Fibroblast of skin of left biceps (primary cell): ENCODE measurements at places on chromosomes 2 and 18.
A peak's percentile ranks its signal among the peaks of the same experiment; 100 is the strongest.

DNA sequence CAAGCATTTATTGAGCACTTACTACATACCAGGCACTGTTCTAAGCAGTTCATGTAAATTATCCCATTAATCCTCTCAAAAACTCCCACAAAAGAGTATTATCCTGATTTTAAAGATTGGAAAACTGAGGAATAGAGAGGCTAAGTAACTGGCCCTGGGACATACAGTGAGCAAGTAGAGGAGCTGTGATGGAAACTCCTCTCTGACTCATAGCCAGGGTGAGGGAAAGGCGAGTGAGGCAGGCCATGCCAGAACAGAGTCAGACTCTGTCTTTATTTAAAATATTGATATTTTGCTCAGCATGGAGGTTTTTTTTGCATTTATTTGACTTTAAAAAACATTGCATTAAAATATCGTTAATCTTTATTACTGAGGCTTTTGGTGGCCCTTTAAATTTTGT is 208.0 kb downstream of the LOXHD1 start:
- no peak for DNase-seq

DNA sequence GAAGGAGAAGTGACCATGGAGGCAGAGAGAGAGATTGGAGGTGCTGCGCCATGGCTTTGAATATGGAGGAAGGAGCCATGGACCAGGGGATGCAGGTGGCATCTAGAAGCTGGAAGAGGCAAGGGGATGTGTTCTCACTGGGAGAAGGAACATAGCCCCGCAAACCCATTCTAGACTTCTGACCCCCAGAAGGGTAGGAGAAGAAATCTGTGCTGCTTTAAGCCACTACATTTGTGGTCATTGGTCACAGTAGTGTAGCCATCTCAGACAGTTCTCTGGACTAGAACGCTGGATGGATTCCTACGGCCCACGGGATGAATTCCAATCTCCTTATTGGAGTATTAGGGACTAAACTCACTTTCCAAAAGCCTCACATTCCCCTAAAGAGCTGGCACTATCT is 67.8 kb downstream of the PTGR3 start:
- DNase-seq = no peak

- no peak for DNase-seq
Measured at GRCh38 chr18:9906481-9906880, 7.3 kb upstream of the VAPA start.

DNA sequence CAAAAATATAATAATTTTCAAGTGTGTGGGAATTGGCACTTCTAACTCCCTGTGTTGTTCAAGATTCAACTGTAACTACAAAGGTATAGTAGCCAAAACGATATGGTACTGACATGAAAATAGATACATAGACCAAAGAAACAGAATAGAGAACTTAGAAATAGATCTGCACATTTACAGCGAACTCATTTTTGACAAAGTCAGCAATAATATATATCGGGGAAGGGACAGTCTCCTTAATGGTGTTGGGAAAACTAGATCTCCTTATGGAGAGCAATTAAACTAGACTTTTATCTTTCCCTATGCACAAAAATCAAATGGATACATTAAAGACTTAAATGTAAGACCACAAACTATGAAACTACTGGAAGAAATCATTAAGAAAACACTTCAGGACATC is 1530.6 kb upstream of the SLC39A10 start:
- no peak for DNase-seq

- no peak for DNase-seq
Measured at GRCh38 chr2:104863146-104863467, 9.2 kb downstream of the POU3F3 start.

DNA sequence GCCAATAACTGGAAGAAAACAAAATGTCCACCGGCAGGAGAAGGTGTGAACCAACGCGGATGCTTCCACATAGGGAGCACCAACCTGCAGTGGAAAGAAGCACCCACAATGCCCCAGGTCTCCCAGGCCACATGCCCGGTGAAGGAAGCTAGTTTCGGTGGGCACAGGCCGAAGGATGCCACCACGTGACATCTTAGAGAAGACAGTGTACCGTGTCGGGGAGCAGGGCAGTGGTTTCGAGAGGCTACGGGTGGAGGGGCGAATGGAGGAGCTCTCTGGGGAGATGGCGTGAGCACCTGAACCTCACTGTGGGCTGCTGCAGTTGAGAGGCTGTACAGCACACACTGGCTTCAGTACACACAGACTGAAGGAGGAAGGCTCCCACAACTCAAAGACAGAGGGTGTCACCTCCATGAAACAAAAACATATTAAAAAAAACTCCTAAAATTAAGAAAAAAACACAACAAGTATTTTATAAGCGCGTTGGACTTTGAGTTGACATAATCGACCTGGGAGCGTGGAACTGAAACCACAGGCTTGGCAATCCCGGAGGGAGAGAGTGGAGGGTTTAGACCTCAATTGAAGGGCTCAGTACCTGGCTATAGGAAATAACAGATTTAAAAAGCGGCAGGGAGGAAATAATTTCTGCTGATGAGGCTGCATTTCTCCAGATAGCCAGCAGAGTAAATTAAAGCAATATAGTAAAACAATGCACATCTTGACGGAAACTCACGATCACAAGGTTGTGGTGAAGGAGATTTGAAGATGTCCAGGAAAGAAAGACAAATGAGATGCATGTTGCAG is 160.1 kb downstream of the RTP5 start:
- no peak for DNase-seq

- no peak for DNase-seq
Measured at GRCh38 chr2:241324775-241325174, 9.1 kb downstream of the SEPTIN2 start.

DNA sequence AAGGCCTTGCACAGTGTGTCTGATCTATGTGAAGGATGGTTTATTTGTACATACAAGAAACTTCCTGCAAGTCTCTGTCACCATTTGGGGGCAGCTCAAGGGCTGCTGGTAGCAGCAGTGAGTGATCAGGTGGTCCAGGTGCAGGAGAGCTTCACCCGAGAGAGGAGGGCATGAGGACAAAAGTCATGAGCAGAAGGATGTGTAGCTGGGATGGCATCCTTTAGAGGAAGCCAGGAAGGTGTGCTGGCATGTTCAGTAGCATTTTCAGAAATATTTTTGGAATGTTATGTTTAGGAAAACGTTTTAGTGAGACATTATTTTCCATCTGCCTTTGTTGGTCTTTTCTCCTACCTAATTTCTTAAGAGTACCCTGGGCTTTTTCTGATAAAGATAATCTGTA is 31.9 kb downstream of the VWA3B start:
- DNase-seq = no peak

GRCh38 chr2:3297523-3297922 is 80.1 kb downstream of the EIPR1 start:
- no peak for DNase-seq

DNA sequence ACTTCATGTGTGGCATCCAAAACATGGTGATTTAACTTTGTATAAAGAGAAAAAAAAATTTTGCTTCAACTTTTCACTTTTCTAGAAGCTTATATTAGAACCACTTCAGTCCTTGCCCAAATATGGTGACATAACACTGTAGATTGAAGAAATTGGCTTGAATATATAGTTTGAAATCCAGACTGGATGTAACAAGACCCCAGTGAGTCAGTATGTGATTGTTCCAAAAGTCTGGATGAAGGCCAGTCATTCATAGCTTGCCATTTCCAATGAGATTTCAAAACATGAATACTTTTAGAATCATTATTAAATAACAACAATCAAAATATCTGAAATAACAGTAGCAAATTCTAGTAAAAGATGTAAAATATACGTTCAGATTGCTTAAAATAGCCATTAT is 104.8 kb upstream of the FN1 start:
- peak; percentile 95 for DNase-seq

GRCh38 chr2:46748121-46748520 is 167.5 kb downstream of the MCFD2 start:
- DNase-seq = no peak
